CD4-positive, CD25-positive, alpha-beta regulatory T cell (primary cell): ENCODE measurements at places on chromosomes 11 and 22. TPM values are rescaled to one million over a fixed set of nuclear protein-coding genes. Genes with fewer than 3 reads are reported as not detected.

Gene BARX2
- total RNA-seq: not detected

Gene UBQLNL
- total RNA-seq: 0.32 TPM

Gene PRR33
- total RNA-seq: not detected

Gene KLHL35
- total RNA-seq: 0.47 TPM

Gene RBFOX2
- 0.52 TPM for total RNA-seq

Gene TUBA8
- total RNA-seq: 2.3 TPM

Gene LRRC74B
- 0.10 TPM for total RNA-seq

DNA sequence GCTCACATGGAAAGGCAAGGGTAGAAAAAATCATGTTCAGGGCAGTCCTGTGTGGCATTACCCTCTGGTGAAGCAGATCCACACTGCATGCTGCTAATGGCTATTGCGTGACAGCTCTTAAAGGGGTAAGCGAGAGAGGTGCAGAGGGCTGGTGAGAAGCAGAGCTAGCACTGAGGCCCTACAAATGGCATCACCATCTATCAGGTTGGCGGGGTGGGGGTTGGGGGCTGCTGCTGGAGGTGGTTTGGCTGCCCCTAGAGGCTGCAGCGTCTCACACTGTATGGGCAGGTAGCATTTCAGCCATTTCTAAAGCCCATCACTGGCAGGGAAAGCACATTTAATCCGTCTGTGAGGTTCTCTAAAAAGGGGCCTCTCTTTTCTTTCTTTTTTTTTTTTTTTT lies 16.9 kb upstream of the TMA7B start:
- no peak for DNase-seq

GRCh38 chr11:4433856-4434255 lies 15.2 kb upstream of the OR52K2 start:
- DNase-seq: no peak

DNA sequence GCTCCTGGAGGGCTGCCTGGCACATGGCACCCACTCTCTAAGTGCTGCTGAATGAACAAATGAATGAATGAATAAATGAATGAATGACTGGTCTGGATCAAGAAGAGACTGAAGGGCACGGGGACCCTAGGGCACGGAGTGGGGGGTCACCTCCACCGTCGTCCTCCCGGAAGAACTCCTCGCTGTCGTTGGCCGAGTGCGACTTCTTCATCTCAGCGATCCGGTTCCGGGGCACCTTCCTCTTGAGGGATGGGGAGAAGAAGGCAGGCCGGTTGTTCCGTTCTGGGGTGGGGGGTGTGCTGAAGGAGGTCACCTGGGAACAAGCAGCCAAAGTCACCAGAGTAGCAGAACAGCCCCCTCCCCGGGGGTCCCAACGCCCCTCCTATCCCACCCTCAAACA lies 36.0 kb downstream of the NUP50 start:
- DNase-seq: no peak

- peak; percentile 53 for DNase-seq
Observed at GRCh38 chr22:30266445-30267381, at the start of gene OSM. TSS of gene OSM (minus strand) at chr22:30266851. CDS start at chr22:30266799, 52 bp downstream.

DNA sequence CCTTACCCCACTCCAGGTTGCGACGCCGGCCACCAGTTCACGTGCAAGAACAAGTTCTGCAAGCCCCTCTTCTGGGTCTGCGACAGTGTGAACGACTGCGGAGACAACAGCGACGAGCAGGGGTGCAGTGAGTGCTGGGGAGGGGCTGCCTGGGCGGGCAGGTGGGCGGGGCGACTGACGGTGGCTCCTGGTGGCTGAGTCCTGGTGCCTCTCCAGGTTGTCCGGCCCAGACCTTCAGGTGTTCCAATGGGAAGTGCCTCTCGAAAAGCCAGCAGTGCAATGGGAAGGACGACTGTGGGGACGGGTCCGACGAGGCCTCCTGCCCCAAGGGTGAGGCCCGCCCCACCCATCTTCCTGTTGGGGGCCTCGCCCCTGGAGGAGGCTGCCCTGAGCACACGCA lies 38.7 kb downstream of the ST14 start:
- no peak for DNase-seq

DNA sequence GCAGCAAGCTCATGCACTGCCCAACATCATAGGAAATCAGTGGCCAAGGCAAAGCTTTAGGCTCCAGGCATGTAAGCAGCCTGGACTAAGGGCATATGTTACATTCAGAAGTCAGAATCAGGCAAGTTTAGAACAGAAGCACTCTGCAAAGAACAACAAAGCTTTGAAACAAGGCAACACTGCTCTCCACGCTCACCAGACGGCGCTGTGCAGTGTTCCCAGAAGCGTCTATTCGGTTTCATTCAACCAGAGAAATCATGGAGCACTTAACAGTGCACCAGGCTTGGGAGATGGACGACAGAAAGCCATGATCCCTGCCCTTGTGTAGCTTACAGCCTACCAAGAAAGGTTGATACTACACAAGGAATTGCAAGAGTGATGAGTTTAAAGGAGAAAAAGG lies 555.8 kb downstream of the BUD13 start:
- DNase-seq: no peak

DNA sequence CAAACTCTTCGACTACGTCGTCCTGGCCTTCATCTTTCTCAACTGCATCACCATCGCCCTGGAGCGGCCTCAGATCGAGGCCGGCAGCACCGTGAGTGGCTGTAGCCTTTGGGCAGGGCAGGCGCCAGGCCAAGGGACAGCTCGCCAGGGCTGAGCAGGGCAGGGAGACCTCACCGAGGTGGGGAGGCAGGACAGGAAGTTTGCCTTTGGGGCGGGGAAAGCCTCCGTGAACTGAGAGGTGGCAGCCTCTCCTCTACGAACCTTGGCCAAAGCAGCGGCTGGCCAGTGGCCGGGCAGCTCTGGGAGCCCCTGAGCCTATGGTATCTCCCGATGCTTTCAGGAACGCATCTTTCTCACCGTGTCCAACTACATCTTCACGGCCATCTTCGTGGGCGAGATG lies 93.2 kb downstream of the CACNA1I start:
- DNase-seq: no peak

GRCh38 chr11:23604966-23605365 lies 744.7 kb upstream of the CCDC179 start:
- no peak for DNase-seq

DNA sequence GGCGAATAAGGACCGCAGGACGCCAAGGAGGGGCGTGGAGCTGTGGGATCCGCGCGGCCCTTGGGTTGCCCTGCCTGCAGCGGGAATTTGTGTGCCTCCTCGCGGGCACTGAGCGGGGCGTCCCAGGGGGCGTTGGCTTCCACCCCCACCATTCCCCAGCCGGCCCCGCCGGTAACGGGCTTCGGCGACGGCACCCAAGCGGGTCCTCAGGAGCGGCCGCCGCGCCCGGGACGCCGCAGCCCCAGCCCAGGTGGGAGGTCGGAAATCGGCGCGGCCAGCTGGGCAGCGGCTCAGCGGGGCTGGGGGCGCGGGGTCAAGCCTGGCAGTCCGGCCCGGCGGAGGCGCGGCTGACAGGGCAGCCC lies 320 bp downstream of the CLTCL1 start:
- peak; percentile 19 for DNase-seq

DNA sequence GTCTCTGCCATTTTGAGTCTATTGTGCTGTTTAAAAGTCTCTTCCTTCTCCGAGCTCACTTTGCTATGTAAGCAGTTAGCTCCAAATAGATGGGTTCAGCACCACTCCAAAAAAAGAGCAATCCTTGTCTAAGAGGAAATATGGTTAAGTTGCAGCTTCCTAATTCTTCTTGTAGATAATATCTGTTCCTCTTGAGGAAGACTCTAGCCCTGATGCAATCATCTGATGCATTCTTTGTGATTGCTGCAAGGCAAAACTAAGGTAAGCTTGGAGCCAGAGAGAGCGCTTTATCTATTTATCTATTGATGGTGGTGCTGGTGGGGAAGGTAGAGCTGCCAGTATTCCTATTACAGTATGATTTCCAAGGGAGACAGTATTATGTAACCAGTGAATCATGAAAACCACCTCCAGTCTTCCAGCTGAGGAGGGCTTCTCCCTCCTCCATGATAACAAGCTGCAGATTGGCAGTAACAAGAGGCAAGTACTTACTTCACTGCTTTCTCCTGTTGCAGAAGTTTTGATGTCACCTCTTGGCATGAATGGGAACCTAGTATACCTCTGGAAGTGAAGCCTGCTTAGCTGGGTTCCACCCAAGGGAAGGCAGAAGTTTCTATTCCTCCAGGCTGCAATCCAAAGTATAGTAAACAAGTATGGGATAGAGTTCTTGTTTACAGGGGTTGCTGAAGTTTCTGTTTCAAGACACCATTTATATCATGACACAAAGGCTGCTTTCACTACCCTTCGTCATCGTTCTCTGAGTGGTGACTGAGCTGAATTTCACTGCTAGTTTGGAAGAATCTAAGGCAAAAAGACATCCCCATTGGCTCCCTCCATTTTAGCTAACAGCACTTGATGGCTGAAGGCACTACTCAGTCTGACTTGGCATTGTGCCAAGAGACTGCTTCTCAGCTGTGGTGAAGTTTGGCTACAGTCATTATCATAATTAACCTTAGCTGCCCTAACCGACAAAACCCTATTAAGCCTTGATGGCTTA lies 49.7 kb downstream of the FDX1 start:
- no peak for DNase-seq

- DNase-seq: no peak
Observed at GRCh38 chr22:30556388-30556787, 9.8 kb upstream of the SEC14L6 start.

GRCh38 chr11:83661491-83662350 lies 375.6 kb upstream of the CCDC90B start:
- no peak for DNase-seq

DNA sequence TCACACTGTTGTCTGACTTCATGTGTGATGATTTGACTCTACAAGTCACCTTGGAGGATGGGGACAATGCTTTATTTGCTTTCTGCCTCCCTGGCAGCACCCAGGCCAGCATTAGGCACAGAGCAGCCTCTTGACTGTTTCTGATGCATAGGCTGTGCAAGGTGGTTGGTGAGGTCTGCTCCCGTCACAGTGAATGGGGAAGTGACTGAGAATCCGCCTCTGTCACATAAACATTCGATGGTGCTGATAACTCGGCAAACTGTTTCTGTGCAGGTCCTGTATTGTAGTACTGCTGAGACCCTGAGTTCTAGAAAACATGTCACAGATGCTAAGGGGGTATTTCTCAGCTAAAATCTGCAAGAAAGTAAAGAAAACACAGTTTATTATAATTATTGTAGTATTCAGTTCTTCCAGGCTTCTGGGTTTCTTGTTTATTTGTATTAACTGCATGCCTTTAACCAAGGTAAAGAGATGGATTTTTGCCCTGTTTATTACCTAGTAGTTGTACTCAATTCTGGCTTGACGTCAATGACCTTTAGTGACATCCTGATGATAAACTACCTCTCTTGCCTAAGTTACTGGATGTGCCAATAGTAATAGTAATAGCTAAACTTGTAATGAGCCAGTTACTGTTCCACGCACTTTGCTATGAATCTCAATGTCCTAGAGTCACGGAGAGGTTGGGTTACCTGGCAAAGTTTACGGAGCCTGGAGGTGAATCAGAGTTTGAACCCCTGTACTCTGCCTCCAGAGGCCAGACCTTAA lies 24.8 kb upstream of the RCN1 start:
- no peak for DNase-seq

GRCh38 chr11:119363851-119364590 lies 17.5 kb downstream of the USP2 start:
- peak; percentile 36 for DNase-seq
